NCI-H1105 treated with DMSO at 0.1 percent for 48 hours (cell line): ENCODE measurements at places on chromosomes 7 and 10.
A peak's percentile ranks its signal among the peaks of the same experiment; 100 is the strongest.

- no peak for DNase-seq
These were observed 103.8 kb downstream of the NKX6-2 start for GRCh38 chr10:132681858-132682755.

- DNase-seq: no peak
These were observed 105.9 kb upstream of the ARID5B start for GRCh38 chr10:61795551-61795950.

DNA sequence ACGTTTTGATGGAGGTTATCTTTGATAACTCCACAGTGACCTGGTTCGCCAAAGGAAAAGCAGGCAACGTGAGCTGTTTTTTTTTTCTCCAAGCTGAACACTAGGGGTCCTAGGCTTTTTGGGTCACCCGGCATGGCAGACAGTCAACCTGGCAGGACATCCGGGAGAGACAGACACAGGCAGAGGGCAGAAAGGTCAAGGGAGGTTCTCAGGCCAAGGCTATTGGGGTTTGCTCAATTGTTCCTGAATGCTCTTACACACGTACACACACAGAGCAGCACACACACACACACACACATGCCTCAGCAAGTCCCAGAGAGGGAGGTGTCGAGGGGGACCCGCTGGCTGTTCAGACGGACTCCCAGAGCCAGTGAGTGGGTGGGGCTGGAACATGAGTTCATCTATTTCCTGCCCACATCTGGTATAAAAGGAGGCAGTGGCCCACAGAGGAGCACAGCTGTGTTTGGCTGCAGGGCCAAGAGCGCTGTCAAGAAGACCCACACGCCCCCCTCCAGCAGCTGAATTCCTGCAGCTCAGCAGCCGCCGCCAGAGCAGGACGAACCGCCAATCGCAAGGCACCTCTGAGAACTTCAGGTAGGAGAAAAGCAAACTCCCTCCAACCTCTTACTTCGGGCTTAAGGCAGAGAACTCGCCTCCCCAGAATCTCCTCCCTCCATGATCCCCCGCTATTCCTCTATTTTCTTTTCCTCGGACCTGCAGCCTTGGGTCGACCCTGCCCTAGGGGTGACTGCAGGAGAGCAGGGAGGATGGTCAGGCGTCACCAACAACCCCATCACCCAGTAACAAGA is at the start of gene SERPINE1:
TSS of gene SERPINE1 (plus strand) at position 454 of the 809 bp plus-strand sequence. CDS start 1,290 bp downstream, outside the sequence.
- DNase-seq: peak; percentile 62

DNA sequence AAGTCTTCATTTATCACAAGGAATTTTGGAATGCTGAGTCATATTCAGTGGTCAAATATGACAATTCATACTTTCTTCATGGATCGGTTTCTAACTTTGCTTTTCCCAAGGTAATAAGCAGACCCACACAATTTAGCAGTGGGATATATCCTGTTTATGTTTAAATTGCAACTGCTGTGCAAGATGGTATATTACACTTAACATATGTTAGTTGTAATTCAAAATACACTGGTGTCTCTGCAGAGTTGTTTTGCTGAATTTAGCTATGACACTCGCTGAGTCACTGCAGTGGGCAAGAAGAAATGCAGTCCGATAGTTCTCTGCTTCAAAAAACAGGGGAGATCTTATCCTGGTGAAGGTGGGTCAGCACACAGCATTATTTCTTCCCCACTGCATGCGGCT is 194.8 kb upstream of the PTN start:
- no peak for DNase-seq

GRCh38 chr10:46228563-46229071 is 58.2 kb upstream of the ANTXRL start:
- peak; percentile 34 for DNase-seq
